Placental pericyte (primary cell): ENCODE measurements at places on chromosomes 1 and 21. TPM values are rescaled to one million over a fixed set of nuclear protein-coding genes. Genes with fewer than 3 reads are reported as not detected.

OXCT2 gene
- total RNA-seq = 0.29 and 0.88 TPM in 2 replicates

KRTAP21-2 gene
- not detected in 2 replicates for total RNA-seq

FOXJ3 gene
- 24.5 and 38.4 TPM in 2 replicates for total RNA-seq

LCA5L gene
- total RNA-seq = 0.88 and 1.0 TPM in 2 replicates

PRAMEF7 gene
- not detected in 2 replicates for total RNA-seq

FMO1 gene
- not detected in 2 replicates for total RNA-seq

MRPL55 gene
- total RNA-seq = 40.3 and 48.5 TPM in 2 replicates
